ENCODE measurements at places on chromosomes 2 and 18. TPM values are rescaled to one million over a fixed set of nuclear protein-coding genes. Genes with fewer than 3 reads are reported as not detected.

Gene ZCCHC2
- 18.7 TPM for total RNA-seq

Gene CSRNP3
- 5.1 TPM for total RNA-seq

Gene UGT1A5
- total RNA-seq = not detected

Gene WNT6
- total RNA-seq = not detected

Gene STARD6
- total RNA-seq = not detected

GRCh38 chr2:56084111-56084901 lies 99.5 kb upstream of the CCDC85A start:
- DNase-seq = no peak
- no peaks in the 10 kb centered on the region for H3K27me3 ChIP-seq
- no peaks in the 10 kb centered on the region for H3K36me3 ChIP-seq
- no peak overlapping the region for H3K4me3 ChIP-seq
- H3K27ac ChIP-seq = no peak overlapping the region

- H3K27ac ChIP-seq = no peak overlapping the region
- H3K4me3 ChIP-seq = no peak overlapping the region
- no peaks in the 10 kb centered on the region for H3K4me1 ChIP-seq
- DNase-seq = no peak
- H3K27me3 ChIP-seq = no peaks in the 10 kb centered on the region
Measured at GRCh38 chr2:197368412-197368811, 57.8 kb upstream of the ANKRD44 start.

DNA sequence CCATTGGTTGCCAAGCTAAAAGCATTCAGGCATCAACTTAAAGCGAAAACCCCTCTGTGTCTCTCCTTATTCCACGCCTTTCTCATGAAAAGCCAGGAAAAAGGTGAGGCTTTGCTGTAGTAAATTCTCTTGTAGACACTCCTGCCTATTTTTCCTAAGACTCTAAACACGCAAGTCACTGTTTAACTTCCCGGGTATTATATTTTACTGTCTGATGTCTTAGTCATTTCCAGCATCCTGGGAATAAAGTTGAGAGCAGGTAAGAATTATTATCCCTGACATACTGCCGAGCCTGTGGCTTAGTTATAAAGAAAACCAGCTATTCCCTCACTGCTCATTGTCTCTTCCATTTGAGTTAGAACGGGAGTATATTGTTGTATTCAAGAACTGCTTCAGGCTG lies 112.4 kb upstream of the GATA6 start:
- H3K27ac ChIP-seq = no peak overlapping the region
- peaks cover 10% of the 10 kb centered on the region for H3K4me1 ChIP-seq
- no peak overlapping the region for H3K4me3 ChIP-seq
- no peaks in the 10 kb centered on the region for H3K36me3 ChIP-seq
- no peaks in the 10 kb centered on the region for H3K27me3 ChIP-seq

DNA sequence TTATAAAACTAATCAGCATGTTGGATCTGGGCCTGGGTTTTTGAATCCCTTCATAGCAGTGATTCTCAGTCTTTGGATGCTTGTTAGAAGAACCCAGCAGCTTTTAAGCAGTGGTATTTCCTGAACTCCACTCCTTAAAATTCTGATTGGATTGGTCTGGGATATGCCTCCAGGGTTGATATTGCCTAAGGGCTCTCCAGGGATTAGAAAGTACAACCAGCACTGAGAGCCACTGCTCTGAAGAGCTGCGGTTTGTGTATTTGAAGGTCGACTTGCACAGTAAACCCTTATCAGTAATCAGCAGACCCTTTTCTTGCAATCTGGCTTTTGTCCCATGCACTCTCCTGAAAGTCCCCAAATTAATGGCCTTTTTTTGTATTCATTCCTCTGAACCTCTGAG lies 17.0 kb upstream of the RBMS1 start:
- no peak overlapping the region for H3K4me3 ChIP-seq
- DNase-seq = peak; percentile 14
- H3K27ac ChIP-seq = no peak overlapping the region
- H3K4me1 ChIP-seq = no peaks in the 10 kb centered on the region

- no peak overlapping the region for H3K4me3 ChIP-seq
- no peak for DNase-seq
- H3K27ac ChIP-seq = no peak overlapping the region
- H3K27me3 ChIP-seq = no peaks in the 10 kb centered on the region
- H3K4me1 ChIP-seq = no peaks in the 10 kb centered on the region
Measured at GRCh38 chr18:15165048-15165447, 417.1 kb downstream of the ANKRD30B start.

DNA sequence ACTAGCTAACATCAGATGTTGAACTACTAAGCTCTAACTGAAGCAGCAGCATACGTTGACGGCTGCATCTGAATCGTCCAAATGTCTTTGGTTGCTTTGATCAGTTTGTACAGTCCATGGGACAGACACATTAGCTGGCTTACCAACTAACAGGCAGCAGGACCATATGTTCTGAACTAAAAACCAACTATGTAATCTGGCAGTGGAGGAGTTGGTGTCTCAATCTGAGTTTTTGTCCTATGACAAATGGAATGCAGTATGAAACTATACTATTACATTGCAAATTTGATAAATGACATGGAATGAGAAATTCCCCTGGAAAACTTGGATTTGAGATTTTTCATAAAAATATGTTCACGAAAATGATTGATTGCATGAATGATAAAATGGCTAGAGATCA lies 79.5 kb downstream of the EPHA4 start:
- H3K27ac ChIP-seq = no peak overlapping the region
- no peaks in the 10 kb centered on the region for H3K27me3 ChIP-seq
- H3K36me3 ChIP-seq = no peaks in the 10 kb centered on the region
- no peak overlapping the region for H3K4me3 ChIP-seq
- no peak for DNase-seq

DNA sequence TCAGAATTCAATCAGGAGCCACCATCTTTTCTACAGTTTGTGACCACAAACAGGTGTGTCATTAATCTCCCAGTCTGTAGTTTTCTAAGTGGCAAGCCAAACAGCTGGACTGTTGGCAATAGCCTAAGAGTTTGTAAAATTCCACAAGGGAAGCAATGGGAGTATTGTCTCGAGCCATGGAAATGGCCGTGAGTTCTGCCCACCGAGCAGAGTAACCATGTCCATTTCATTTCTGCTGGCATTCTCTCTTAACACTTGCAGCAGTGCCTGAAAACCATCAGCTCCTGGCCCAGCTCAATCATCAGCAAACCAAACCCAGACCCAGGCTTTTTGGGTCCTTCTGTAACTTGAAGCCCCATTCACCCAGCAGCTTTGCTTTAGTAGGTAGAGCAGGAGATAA lies 387.8 kb upstream of the CDH7 start:
- H3K27ac ChIP-seq = no peak overlapping the region
- H3K4me1 ChIP-seq = no peaks in the 10 kb centered on the region
- no peaks in the 10 kb centered on the region for H3K36me3 ChIP-seq
- no peak overlapping the region for H3K4me3 ChIP-seq
- no peaks in the 10 kb centered on the region for H3K27me3 ChIP-seq
- no peak for DNase-seq

DNA sequence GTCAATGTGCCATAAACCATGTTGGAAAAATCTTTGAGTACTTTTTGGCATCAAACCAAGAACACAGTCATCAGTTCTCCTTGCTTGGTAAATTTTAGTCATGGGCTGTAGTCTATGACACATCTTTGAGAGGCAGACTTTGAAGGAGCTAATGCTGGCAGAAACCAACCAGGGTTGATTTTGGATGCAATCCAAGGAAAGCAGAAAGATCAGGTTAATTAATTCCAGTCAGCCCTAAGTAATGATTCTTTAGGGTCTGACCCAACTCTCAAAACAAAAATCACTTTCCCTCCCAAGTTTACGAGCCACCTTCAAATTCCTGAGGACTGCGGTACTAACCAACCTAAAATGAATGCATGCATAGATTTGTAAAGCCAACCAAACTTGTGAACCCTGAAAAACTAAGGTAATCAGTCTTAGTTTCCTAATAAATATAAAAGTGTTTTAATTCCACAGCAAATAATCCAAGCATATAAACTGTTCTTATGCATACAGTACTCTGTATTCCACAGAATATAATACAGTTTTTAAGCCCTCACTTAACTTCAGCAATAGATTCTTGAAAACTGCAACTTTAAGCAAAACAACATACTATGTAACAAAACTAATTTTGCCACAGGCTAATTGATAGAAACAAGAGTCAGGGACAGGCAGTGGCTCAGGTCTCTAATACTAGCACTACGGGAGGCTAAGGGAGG lies 22.0 kb downstream of the AP1S3 start:
- no peak for DNase-seq
- no peak overlapping the region for H3K4me3 ChIP-seq
- H3K27me3 ChIP-seq = no peaks in the 10 kb centered on the region
- no peaks in the 10 kb centered on the region for H3K4me1 ChIP-seq

GRCh38 chr2:15890124-15890754 lies 50.1 kb upstream of the MYCN start:
- no peaks in the 10 kb centered on the region for H3K27me3 ChIP-seq
- H3K27ac ChIP-seq = no peak overlapping the region
- DNase-seq = no peak
- H3K4me1 ChIP-seq = no peaks in the 10 kb centered on the region
- no peak overlapping the region for H3K4me3 ChIP-seq

DNA sequence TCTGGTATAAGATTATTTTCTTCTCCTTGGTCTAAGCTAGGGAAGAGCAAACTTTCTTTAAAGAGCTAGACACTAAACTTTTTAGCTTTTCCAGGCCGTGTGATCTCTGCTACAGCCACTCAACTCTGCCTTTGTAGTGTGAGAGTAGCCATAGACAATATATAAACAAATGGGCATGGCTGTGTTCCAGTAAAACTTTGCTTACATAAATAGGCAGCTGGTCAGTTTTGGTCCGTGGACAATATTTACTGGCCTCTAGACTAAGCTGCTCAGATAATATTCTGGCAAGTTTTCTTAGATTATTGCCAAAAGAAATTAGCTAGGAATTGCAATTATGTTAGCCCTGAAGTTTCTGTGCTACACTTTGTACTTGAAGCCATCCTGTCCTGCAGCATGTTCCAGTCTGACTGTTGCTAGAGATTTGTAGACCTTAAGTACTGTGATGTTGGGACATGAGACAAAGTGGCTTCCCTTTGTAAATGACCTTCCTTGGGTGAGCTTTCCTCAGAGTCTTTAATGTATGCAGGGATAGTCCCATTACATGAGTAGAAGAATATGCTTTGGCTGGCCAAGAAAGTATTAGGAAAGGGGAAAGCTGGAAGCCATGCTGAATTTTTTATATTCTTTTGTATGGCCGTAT lies 126.9 kb downstream of the SOX11 start:
- H3K4me1 ChIP-seq = no peaks in the 10 kb centered on the region
- H3K36me3 ChIP-seq = no peaks in the 10 kb centered on the region
- no peaks in the 10 kb centered on the region for H3K27me3 ChIP-seq
- no peak overlapping the region for H3K27ac ChIP-seq
- no peak overlapping the region for H3K4me3 ChIP-seq

DNA sequence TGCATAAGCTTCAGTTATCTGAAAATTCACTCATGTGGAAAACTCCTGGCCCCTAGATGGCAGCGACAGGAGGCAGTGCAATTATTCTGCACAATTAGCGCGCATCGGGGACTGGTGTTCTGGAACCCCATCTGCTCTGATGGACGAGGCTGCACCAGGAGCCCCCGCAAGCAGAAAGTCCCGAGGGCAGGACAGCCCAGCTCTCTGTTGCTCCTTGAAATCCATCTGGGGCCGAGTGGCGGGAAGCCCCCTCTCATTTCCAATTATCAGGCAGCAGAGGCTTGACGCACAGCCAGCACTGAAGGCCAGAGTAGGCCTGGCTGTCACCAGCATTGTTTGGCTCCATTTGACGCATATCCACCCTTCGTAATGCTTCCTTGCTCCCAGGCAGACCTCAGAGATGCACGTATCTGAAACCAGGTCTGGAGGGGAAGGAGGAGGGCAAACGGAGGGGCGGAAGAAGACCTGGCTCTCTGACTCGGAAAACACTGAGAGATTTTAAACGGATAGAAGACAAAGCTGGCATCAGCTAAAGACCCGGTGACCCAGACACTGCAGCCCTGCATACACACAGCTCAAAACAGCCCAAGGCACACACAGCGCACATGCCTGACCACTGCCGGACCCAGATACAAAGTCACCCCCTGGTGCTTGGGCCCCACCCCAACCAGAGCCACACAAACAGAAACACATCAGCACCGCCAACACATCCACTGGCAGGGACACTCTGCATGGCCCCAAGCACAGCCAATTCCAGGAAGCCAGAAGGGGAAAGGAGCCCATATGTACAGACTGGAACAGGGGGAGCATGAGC lies 69.8 kb downstream of the TNS1 start:
- no peaks in the 10 kb centered on the region for H3K27me3 ChIP-seq
- H3K36me3 ChIP-seq = no peaks in the 10 kb centered on the region
- H3K4me3 ChIP-seq = no peak overlapping the region
- H3K27ac ChIP-seq = peak overlapping the region; percentile 98
- peaks cover 92% of the 10 kb centered on the region for H3K4me1 ChIP-seq
